GF-D8 (cell line): ENCODE measurements at places on chromosomes 13 and 19.

- DNase-seq, result no peak
Measured at GRCh38 chr19:14715841-14716240, 26.0 kb downstream of the ZNF333 start.

- DNase-seq, result no peak
Measured at GRCh38 chr19:40539070-40539469, 37.6 kb upstream of the SHKBP1 start.

DNA sequence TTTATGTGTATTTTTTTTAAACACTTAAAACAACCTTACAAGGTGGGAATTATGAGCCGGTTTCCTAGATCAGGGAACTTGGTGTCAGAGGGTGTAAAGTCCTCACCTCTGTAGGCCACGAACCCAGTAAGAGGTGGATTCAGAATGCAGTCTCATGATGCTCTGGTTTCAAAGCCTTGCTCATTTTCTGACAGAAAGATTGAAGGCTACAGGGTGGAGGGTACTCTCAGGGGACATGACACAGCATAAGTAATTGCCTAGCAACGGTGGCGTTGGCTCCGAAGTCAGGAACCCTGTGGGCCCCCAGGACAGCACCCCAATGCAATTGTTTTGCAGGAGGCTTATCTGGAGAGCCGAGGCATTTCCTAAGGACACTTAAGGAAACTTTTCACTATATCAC lies 794.7 kb downstream of the EFNB2 start:
- no peak for DNase-seq

- no peak for DNase-seq
Measured at GRCh38 chr19:3914199-3914598, 18.7 kb upstream of the NMRK2 start.

DNA sequence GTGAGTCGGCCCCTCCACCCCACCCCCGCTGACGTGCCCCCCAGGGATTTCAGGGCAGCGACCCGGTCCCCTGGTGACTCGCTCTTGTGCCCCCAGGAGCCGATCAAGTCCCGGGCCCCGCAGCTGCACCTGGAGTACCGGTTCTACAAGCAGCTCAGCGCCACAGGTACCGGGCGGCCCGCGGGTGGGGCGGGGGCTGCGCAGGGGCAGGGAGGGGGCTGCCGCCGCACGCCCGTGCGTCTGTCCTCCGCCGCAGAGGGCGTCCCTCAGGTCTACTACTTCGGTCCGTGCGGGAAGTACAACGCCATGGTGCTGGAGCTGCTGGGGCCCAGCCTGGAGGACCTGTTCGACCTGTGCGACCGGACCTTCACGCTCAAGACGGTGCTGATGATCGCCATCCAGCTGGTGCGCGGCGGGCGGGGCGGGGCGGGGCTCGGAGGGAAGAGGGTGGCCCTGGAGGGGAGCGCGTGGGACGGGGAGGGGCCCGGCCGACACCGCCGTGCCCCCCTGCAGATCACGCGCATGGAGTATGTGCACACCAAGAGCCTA lies 37.1 kb downstream of the BTBD2 start:
- DNase-seq, result no peak

- no peak for DNase-seq
Measured at GRCh38 chr19:18167975-18168645, 5.5 kb upstream of the IFI30 start.

DNA sequence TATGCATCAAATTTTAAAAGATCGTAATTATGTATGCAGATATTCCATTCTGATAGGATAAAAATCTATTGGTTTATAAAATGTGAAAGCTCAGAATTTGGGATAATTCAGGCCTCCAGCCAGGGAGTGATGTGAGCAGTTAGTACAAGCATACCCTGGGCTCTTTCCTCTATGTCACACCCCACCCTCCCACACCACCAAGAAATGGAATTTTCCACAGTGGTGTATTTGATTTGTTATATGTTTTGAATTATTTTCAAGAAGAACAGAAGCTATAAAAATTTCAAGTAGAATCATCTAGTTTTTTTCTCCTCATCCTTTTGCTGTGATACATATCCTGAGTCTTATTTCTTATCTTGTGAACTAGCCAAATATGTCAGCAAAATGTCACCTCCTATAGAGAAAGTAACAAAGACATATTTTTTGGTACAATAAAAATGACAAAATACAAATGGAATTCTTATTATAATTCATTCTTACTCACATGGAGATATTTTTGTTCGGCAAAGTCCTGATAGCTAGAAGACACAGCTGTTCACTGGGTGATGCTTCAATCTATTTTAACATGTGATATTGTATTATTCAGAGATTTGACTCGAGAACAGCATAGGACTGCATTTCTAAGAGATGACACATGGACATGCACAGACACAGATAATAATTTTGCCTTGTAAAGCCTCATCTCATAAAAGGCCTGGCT lies 61.2 kb upstream of the FRY start:
- DNase-seq, result no peak

DNA sequence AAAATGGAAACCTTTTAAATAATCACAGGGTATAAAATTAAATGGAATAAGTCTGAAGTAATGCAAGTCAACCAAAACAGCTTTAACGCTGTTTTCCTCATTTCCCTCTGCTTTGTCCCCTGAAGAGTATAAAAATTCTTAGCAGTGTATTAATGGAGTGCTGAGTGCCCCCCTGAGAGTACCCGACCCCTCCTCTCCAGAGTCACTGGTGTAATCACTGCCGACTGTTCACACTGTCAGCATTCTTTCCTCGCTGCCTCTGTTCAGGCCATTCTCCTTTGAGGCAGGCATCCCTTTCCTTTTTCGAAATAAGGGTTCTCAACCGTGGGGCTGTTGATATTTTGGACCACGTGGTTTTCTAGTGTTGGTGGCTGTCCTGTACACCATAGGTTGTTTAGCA lies 146.9 kb upstream of the SLC10A2 start:
- no peak for DNase-seq

GRCh38 chr13:65656740-65657329 lies 1573.3 kb downstream of the PCDH9 start:
- DNase-seq, result no peak

DNA sequence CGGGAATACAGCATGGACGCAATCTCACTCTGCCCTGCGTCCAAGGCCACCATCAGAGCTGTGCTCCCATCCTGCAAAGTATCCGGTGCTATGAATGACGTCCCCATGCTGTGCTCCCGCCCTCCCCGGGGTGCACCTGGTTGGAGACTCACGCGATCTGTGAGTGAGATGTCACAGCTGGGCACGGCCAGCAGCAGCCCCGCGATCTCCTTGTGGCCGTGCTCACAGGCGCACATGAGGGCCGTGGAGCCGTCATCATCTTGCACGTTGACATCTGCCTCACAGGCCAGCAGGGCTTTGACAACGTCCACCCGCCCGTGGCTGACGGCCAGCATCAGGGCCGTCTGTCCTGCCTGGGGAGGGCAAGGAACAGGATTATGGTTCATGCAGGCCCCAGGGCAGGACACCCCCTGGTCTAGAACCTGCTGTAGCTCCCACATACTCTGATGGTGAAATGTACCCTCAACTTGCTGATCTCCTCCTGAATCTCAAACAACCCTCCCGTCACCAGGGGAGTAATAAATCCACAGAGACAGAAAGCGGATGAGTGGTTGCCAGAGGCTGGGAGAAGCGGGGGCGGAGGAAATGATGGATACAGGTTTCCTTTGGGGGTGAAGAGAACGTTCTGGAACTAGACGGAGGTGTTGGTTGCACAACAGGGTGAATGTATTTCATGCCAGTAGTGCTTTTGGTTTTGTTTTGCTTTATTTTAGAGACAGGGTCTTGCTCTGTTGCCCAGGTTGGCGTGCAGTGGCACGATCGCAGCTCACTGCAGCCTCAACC lies 14.5 kb upstream of the SPC24 start:
- no peak for DNase-seq

GRCh38 chr19:32800191-32800590 lies 69.4 kb downstream of the SLC7A9 start:
- DNase-seq, result no peak

DNA sequence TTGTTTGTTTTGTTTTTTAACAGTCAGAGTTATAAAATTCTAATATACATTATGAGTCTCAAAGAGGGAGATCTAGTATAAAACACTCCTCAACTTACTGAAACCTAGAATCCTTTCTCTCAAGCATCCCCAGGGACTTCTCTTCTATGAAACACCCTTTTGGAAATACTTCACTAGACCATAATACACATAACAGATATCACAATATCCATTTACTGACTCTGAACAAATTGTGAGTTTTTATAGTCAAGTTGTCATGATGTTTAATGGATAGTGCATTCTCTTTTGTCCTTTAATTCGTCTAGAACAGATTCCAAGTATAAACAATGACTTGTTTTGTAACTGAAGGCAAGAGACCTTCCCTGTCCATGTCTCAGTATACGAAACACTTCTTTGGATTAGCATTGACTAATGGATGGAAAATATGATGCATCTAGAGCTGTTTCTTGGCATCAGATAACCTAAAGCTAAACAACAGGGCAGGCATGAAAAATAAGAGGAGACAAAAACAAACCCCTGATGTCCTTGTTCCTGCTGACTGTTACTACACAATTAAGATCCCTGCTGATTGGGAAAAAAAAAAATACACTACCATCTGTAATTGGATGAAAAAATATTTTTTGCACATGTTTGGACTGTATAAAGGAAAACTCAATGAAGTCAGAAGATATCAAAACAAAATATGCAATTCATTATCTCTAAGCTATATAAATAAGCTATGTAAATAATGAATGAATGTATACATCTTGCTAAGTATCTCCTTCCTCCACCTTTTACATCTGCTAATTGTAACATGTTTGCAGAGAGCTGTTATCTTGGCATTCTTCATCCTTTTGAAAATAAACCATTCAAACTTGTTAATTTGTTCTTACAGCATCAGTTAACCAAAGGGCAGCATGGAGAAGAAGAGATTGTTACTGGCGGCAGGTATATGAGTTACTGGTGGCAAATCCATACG lies 214.2 kb downstream of the LACC1 start:
- no peak for DNase-seq

DNA sequence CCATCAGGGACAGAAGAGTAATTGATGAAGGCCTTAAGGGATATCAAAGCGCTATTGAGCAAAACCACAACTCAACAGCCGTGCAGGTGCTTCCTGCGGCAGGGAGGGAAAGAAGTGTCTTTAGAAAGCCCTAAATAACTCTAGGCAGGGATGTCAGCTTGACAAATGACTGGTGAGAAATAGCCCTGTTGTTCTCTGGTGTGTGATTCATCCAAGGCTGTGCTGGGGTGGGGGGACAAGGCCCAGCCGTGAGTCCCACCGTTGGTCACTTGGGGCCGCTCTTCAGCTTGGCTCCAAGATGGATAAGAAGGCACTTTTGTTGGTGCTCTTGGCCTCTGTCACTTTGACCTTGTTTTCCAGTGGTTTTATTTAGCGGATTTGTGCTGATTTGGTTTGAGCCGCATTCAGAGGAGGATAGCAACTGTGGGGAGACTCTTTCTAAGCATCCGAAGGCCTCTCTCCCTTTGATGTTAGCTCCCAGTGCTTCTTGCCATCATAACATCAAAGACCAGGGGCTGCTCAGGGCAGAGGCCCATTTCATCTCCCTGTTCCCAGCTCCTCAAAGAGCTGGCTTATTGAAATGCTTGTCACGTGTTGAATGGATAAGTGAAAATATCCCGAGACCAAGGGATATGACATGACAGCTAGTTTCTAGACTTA lies 130.3 kb upstream of the SERP2 start:
- DNase-seq, result peak; percentile 69

- no peak for DNase-seq
Measured at GRCh38 chr19:39203372-39204341, at the start of gene SYCN. TSS of gene SYCN (minus strand) at chr19:39204263. CDS start at chr19:39204254, 9 bp downstream.

DNA sequence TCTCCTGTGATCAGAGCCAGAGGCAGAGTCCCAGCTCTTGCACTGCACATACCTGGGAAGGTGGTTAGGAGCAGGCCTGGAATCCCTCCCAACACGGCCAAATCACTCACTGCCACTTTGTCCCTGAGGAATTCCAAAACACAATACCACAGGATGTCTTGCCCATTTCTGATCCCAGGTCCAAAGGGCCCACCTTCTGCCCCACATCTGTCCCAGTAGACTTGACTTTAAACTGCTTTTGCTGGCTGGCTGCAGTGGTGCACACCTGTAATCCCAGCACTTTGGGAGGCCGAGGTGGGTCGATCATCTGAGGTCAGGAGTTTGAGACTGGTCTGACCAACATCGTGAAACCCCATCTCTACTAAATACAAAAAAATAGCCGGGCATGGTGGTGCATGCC lies 18.9 kb downstream of the ZNF536 start:
- no peak for DNase-seq

DNA sequence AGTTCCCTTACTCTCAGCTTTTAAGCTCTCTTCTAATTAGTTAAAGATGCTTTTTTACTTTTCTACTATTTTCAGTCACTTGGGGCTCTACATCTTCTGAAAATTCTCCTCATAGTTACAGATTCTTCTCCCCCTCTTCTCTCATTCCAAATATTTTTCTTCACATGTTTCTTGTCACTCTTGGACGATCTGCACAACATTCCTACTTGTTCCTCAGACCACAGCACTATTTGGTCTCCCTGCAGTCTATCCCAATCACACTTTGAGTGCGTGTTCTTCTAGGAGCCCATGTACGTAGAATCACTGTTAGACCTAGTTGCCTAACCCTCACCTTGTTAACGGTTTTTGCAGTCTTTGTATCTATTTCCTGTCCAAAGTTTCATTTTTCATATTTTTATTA lies 222.5 kb upstream of the SPRY2 start:
- DNase-seq, result no peak

DNA sequence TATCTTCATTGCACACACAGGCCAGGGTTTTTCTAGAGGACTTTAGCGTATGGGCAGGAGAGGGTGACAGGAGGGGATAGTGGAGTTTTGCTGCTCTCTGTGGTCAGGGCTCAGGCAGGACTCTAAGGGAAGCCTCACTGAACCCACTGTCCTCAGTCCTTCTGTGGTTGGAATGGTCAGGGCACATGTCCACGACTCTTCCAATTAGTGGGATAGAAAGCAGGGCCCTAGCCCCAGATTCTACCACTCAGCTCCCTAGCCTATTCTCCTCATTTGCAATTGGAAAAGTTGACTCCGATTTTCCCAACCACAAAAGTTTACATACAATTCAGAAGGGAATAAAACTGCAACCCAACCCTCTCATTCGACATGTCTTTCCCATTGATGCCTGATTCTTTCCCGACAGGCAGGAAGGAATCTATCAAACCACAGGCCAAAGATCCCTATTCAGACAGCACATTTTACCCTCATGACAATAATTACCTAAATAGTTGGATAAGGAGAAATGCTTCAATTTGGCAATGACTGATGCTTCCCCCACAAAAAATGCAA lies 38.2 kb downstream of the TGDS start:
- no peak for DNase-seq

- DNase-seq, result no peak
Measured at GRCh38 chr13:99542788-99543406, 41.6 kb downstream of the TM9SF2 start.

DNA sequence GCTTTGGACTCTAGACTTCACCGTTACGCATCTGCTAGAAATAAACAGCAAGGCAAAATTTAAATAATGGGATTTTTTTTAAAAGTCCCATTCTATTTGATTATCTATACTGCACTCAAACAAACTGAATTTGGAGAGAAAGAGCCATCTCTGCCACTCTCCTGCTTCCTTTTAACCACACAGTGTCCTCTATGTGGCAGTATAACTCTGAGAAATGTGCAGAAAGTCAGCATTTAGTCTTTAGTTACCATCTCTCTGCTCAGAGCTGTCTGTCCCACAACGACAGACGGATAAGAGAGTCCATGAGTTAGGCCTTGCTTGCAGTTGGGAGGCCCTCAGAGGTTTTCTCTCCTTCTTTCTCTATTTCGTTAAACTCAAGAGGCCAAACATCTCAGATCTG lies 21.2 kb downstream of the CCNA1 start:
- DNase-seq, result no peak

GRCh38 chr13:76630629-76631230 lies 255.5 kb downstream of the KCTD12 start:
- DNase-seq, result no peak
